ENCODE measurements at places on chromosomes 13 and 19. TPM values are rescaled to one million over a fixed set of nuclear protein-coding genes. Genes with fewer than 3 reads are reported as not detected.

PSG3 gene
- polyA plus RNA-seq = not detected

APBA3 gene
- polyA plus RNA-seq = 37.3 TPM

PBX4 gene
- polyA plus RNA-seq = not detected

C2CD4C gene
- not detected for polyA plus RNA-seq

All from naive B cell (primary cell).